ENCODE measurements at places on chromosomes 2 and 18.

DNA sequence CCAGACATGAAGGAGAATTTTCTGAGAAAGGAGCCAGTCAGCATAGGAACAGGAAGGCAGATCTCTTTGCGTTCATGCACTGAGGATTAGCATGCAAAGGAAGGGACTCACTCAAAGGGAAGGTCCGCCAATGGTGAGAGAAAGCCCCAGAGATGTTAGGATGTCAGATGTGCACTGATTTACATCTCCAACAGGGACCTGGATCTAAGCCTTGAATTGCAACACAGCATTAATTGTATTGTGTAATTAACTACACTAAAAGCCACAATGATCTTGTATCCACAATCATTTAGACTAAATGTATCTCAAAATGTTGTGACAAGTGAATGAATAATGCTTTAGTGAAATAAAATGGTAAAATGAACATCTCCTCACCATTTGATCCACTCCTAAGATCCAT, 4.2 kb downstream of the SERPINB5 start:
- no peak for DNase-seq

DNA sequence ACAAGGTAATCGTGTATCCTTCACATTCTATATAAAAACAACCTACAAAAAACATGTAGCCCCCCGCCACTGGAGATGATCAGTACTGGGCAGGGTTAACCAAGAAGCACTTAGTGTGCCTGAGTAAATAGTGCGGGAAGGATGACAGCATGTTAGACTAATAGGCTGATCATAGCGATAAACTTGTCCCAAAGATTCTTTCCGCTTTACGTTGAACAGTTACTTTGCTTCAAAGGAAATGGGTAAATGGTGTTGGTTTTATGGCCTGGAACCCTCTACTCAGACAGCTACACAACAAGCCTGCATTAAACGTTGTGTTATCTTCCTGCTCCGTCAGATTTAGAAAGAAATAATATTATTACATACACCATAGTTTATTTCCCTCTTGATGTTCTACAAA, 67.7 kb downstream of the CTAGE1 start:
- DNase-seq: no peak

DNA sequence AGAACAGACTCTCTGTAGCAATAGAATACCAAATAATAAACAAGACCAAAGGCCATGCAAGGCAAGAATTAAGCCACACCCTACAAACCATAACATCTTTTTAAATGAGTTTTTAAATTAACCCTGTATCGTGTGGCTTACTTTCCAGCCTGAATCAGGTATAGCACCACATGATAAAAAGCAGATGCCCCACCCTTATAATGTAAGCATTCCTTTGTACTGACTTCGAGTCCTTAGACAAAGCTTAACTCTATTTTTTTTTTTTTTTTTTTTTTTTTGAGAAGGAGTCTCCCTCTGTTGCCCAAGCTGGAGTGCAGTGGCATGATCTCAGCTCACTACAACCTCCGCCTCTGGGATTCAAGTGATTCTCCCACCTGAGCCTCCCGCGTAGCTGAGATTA, 1.7 kb upstream of the C2orf42 start:
- DNase-seq: no peak

DNA sequence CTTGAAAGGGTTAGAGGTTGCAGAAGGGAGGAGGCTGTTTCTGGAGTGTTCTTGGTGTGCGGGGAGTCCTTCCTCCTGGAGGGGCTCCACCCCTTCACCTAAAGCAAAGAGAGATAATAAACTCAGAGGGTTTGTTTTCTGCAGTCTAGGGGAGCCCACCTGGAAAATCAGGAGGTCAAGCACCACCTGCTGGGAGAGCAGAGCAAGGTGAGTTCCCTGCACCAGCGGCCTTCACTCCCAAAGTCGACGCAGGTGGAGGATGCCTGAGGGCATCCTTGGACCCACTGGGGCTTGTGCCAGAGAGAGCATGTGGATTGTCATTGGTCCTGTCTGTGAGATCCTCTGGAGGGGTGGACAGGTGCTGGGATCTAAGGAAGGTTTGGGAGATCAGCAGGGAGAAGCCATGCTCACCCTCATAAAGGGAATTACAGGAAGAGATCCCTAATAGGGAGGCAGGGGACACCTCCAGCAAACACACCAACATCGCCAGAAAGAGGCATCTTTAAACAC, 116.7 kb downstream of the KCNF1 start:
- no peak for DNase-seq

GRCh38 chr2:240524963-240525718, 32.6 kb downstream of the ANKMY1 start:
- no peak for DNase-seq

- DNase-seq: no peak
Observed at GRCh38 chr18:28193177-28193778, 16.3 kb upstream of the CDH2 start.

DNA sequence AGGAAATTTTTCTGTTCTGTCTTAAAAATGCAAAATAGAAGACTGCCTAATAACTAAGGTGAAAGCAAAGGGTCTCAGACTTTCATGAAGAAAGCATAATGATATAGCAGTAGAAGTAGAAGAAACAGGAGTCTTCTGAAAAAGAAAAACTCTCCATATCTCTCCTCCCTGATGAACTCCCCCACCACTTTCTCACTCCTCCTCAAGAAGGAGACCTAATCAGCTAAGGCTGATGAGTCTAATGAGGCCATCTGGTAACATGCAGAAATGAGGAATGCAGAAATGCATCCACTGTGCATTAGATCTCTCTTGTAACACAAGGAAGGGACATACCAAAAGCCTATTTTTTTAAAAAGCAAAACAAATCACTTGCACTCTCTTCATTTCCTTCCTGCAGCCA, 273.7 kb upstream of the UBE2E3 start:
- DNase-seq: no peak
